Central memory CD8-positive, alpha-beta T cell (primary cell): ENCODE measurements at places on chromosomes 7 and 10.

- DNase-seq: no peak
Measured at GRCh38 chr10:4250587-4250887, 465.5 kb upstream of the KLF6 start.

DNA sequence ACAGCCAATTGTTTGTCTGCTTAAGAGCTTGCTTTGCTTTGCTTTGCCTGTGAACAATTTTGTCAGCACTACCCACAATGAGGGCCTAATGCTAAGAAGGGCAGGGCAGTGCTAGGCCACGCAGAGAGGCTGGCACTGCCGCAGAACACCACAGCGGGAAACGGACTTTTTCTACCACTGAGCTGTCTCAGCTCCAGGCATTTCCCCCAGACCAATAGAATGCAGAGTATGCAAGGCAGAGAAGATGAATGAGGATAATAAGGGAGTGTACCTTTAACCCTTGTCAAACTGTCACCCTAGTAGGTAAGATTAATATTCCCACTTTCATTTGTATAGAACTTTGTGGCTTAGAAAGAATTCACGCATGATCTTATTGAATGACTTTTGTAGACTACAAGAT is 104.5 kb downstream of the SH3PXD2A start:
- no peak for DNase-seq

DNA sequence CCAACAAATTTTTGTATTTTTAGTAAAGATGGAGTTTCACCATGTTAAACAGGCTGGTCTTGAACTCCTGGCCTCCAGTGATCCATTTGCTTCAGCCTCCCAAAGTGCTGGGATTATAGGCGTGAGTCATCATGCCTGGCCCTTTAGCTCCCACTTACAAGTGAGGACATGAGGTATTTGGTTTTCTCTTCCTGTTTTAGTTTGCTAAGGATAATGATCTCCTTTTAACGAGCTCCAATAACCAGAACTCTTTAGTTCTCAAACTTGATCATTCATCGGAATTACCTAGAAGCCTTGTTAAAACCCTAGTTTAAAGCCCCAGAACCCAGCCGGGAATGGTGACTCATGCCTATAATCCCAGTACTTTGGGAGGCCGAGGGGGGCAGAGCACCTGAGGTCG is 481.4 kb downstream of the TYW1 start:
- no peak for DNase-seq

DNA sequence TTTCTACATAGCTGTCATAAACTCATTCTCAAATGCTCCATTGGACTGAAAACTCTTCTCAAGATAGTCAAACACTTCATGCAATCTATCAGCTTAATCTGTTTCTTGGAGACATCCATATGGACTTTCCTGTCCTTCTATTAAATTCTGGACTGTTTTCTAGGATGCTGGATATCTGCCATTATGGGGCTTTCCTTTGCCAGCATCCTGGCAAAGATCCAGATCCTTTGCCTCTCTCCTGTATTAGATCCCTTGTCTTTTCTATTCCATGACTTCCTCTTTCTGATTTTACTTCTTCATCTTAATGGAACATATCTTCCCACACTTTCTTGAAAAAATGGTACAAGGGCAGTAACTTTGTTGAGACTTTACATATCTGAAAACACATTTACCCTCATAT is 35.9 kb upstream of the SKAP2 start:
- no peak for DNase-seq

DNA sequence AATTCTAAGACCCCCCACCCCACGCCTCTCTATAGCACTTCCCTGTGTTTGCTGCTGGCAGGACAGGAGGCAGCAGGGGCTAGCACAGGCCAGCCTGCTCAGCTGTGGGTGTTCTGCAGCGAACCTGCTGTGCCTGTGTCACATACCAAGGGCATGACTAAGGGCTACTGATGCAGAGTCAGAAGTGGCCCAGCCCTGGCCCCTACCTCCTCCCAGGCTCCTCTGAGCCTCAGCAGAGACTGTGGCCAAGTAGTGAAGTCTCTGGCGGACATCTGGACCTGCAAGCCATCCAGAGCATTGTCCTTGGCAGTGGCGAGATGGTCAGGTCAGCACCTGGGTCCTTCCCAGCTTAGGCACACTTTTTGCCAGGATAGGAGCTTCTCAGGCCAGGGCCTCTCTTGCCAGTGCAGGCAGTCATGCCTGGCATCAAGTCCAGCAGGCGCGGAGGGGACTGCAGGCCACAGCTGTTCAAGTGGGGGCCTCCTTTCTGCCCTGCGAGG is 116.3 kb upstream of the RET start:
- DNase-seq: peak; percentile 1

DNA sequence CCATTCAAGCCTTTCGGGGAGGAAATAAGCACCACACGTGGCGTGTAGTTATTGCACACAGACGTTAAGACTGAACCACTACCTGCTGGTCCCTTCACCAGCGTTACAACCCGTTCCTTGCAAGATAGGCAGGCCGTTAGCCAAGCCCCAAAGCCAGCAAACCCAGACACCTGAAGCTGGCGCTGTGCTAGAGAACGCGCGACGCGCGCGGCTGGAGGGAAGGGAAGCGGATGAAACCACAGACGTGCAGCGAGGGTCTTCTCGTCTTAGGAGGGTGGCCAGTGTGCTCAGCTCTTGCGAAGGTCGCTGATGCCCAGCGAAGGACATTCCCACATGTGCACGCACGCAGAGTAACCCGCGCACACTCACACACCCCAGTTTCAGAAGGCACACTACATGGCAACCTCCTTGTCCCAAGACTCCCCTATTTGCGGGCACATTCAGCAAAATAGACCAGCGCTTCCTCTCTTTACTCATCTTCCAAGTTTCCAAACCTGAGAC is 980 bp downstream of the TMEM26 start:
- DNase-seq: no peak

DNA sequence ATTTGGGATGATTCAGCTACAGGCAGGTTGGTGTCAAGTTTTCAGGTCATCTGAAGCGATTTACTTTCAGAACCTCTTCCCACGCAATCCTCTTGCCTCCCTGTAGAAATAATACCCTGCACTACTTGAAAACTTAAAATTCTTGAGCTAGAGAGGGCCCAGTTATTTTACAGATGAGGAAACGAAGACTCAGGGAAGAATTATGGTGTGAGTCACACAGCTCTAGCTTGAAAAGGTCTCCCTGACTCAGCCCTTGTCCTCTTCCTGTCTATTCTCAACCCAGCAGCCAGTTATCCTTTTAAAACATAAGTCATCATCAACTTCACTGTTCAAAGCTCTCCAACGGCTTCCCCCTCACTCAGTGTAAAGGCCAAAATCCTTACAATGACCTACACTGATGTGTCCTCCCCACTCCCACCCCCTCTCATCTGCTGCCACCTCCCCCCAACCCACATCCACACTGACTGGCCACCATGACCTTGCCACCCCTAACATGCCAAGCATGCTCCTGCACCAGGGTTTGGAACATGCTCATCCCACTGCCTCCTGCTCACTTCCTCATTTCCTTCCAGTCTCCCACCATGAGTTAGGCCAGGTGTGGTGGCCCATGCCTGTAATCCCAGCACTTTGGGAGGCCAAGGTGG is 3.4 kb downstream of the DNMBP start:
- DNase-seq: no peak

GRCh38 chr7:158266426-158266816 is 321.2 kb downstream of the PTPRN2 start:
- no peak for DNase-seq

GRCh38 chr7:47422611-47423010 is 159.3 kb downstream of the TNS3 start:
- DNase-seq: no peak

GRCh38 chr7:54823776-54824175 is 64.8 kb upstream of the SEC61G start:
- no peak for DNase-seq

GRCh38 chr10:28769091-28769604 is 91.8 kb downstream of the BAMBI start:
- DNase-seq: no peak

GRCh38 chr7:51141451-51142003 is 175.1 kb downstream of the COBL start:
- DNase-seq: no peak

DNA sequence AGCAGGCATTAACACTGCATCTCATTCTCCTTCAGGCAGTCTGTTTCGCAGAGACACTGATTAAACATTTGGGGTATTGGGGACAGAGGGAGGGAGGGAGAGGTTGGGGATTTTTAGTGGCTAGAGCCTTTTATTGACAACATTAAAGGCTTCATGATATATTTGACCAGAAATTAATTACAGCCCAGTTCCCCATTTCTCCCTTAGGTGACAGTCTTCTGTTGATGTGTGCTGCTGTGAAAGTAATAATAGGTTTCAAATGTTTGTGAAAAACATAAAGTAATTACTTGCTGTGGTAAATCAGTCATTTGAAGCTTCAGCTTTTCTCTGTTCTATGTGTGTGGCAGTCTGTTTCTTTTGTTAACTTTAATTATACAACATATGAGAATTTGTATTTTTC is 105.3 kb upstream of the LRGUK start:
- DNase-seq: no peak

- no peak for DNase-seq
Measured at GRCh38 chr7:4819560-4820404, 42.0 kb downstream of the PAPOLB start.

DNA sequence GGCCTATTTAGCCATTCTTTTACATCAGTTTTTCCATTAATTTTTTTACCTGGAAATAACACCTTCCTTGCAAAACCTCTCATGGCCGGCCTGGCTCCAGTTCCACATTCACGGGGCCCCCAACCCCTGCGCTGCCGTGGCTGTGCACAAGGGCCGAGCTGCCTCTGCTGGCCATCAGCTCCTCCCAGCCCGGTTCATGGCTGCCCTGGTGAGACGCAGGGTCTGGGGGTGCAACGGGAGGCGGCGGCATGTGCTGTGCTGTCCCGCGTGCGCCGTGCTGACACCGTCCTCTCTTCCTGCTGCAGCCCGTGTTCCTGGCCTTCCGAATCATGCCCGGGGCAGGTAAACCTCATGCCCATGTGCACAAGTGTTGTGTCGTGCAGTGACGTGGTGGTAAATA is 4.4 kb downstream of the NKX6-2 start:
- DNase-seq: no peak

DNA sequence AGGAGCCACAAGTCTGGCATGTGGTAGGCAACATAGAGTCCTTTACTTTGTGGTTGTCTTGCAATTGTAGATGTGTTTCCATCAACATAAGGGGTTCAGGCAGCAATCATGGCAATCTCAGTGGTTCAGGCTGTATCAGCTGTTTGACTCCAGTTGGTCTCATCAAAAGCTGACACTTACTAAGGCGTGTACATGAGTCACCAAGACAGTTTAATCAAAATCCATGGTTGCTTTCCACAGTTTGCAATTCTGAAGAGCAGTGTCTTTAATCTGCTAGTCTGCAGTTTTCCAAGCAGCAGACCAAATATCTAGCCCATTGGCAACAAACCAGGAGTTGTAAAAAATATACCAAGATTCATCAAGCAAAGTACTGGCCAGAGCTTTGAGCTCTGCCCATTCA is 210.2 kb downstream of the MDFIC start:
- DNase-seq: no peak

GRCh38 chr7:113730309-113730955 is 188.4 kb downstream of the PPP1R3A start:
- no peak for DNase-seq

- DNase-seq: no peak
Measured at GRCh38 chr7:133678137-133678814, 425.4 kb downstream of the EXOC4 start.

DNA sequence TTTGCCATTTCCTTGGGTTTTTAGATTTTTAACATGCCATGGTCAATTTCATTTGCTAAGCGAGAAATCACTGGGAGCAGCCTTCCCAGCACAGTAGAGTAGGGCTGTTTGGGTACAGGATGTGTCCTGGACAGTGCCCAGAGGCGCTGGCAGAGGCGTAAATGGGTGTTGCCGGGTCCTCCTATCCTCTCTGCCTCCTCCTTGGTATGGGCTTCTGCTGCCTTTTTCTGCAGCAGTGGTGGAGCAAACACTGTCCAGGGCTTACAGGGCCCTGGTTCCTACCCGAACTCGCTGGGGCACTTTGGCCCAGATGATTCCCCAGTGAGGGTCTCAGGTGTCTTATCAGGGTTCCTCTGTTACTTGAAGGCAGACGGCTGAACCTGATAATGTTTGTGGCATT is 298.3 kb downstream of the RPS24 start:
- peak; percentile 3 for DNase-seq

DNA sequence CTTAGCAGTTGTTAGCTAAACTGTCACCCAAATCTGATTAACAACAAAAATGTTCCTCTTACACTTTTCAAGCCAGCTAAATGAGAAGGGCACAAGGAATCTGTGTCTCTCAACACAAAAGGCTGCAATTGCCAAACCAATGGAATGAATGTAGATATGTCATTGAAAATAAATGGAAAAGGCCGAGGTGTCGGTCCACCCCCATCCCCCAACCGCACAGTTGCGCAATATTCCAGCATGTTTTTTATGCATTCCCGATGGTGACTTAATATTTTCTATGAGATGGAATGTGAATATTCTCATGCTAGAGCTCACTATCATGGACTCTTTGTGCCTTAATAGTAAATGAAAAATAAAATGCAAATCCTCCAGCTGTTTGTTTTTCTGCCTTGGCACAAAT is 181.6 kb upstream of the LRGUK start:
- DNase-seq: no peak

DNA sequence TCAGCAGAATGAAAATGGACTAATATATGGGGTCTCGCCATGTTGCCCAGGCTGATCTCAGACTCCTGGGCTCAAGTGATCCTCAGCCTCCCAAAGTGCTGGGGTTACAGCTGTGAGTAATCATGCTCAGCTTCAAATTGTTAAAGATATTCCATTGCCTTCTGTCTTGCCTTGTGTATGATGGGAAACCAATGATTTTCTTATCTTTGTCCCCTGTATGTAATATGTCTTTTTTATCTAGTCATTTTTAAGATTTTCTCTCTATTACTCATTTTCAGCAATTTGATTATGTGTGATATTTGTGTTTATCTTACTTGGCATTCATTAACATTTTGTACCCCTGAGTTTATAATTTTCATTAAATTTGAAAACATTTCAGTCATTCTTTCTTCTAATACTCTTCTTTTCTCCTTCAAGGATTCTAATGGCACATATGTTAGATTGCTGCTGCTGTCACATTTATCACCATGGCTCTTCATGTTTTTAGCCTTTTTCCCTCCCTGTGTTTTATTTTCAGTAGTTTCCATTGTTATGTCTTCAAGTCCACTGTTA is 12.6 kb downstream of the LYZL1 start:
- no peak for DNase-seq

DNA sequence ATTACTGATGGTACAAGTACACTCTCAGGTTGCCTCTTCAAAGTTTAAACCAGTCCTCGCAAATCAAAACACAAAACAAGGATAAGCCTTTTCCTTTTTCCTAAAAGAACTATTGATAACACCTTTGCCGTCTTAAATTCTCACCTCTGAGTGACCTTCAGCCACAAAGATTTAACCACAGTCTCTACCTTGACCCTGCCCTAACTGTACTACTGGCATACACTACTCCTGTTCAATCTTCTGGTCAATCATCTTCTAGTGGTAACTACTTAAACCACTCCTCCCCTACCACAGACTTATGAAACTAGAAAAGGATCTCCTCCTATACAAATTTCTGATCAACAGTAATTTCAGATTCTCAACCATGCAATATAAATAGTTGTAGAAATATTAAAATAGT is 15.1 kb downstream of the UPF2 start:
- no peak for DNase-seq
